ENCODE measurements at places on chromosomes 6 and 20. TPM values are rescaled to one million over a fixed set of nuclear protein-coding genes. Genes with fewer than 3 reads are reported as not detected.

The PSMA7 gene
- total RNA-seq = 196 TPM

The RHAG gene
- not detected for total RNA-seq

The RIPOR2 gene
- 2.9 TPM for total RNA-seq

The ELMO2 gene
- 46.2 TPM for total RNA-seq

The PLCB1 gene
- total RNA-seq = 17.7 TPM

The MICB gene
- total RNA-seq = 15.8 TPM

The PACSIN1 gene
- not detected for total RNA-seq

The SLC52A3 gene
- total RNA-seq = not detected

The MUC21 gene
- not detected for total RNA-seq

The HEY2 gene
- total RNA-seq = 0.63 TPM

The CCN6 gene
- total RNA-seq = 0.10 TPM

The BMP6 gene
- 38.6 TPM for total RNA-seq

The RAD21L1 gene
- 0.13 TPM for total RNA-seq

The MRAP2 gene
- 2.7 TPM for total RNA-seq

The RMND1 gene
- total RNA-seq = 58.7 TPM

The IP6K3 gene
- 0.20 TPM for total RNA-seq

The FAM217B gene
- 3.5 TPM for total RNA-seq

The LCA5 gene
- 6.1 TPM for total RNA-seq

The THEMIS gene
- total RNA-seq = not detected

The MBOAT1 gene
- 1.3 TPM for total RNA-seq
